ENCODE measurements at places on chromosomes 13 and 19.

DNA sequence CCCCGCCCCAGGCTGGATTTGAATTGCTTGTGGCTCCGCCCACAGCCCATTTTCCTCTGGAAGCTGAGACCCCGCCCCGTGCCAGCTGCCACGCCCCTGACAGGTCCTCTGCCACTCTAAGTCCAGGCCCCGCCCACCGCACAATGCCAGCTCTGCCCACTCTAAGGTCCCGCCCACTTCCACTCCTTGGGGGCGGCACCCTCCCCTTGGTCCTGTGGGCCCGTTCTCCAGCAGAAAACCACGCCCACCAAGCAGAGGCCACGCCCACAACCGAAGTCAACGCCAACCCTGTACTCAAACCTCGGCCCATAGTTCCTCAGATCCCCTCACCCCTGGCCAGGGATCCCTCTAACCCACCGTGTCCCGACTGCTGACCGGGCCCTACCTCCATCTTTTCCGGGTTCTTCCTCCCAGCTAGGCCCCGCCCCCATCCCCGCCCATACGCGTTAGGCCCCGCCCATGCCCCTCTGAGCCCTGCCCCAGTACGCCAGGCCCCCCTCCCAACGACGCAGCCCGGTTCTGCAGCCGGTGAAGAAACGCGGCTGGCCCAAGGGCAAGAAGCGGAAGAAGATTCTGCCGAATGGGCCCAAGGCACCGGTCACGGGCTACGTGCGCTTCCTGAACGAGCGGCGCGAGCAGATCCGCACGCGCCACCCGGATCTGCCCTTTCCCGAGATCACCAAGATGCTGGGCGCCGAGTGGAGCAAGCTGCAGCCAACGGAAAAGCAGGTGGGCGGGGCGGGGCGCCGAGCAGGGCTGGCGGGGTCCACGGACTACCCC, 1.3 kb downstream of the HMG20B start:
- no peaks in the 10 kb centered on the region for H3K27me3 ChIP-seq
- no peaks in the 10 kb centered on the region for H3K36me3 ChIP-seq
- peak; percentile 79 for DNase-seq

DNA sequence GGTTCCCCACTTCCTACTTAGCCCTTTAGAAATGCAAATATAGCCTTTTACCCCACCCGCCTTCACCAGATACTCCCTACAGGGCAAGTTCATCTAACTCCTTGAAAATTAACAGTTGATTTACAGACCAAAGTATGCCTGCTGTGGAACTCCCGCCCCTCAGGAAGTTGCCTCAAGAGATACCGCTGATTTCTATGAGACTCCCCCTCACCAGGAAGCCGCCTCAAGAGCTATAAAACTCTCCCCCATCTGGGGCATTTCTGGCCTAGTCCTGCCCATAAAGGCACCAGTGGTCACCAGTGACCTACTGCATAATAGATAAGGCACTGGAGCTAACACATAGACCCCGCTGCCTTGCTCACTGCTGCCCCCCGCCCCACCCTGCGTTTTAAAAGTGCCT, 201.7 kb upstream of the UBL3 start:
- no peak overlapping the region for H3K4me3 ChIP-seq
- no peak for DNase-seq
- H3K4me1 ChIP-seq, result no peaks in the 10 kb centered on the region
- H3K27ac ChIP-seq, result no peak overlapping the region
- no peaks in the 10 kb centered on the region for H3K36me3 ChIP-seq
- H3K27me3 ChIP-seq, result peaks cover 34% of the 10 kb centered on the region

DNA sequence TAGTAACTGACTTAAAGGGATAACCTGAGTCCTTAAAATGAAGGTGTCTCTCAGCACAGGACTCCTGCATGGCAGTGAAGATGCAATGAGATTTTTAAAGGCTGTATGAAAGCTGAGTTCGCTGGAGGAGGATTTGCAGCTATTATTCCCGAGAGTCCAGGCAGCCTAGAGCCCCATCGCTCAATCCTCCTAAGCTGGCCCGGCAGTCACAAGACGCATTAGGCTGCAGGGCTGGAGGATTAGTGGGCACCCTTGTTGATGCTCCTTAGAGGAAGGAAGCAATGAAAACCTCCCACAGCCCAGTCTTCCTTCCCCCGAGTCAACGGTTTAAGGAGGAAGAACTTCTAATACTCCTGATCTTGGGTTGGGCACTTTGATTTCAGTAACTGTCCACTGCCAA, 239.5 kb downstream of the EFNB2 start:
- DNase-seq, result no peak
- no peak overlapping the region for H3K27ac ChIP-seq
- H3K4me1 ChIP-seq, result no peaks in the 10 kb centered on the region
- no peaks in the 10 kb centered on the region for H3K36me3 ChIP-seq
- no peak overlapping the region for H3K4me3 ChIP-seq

GRCh38 chr19:19909654-19910053, 8.9 kb downstream of the ZNF93 start:
- no peak overlapping the region for H3K4me3 ChIP-seq
- no peaks in the 10 kb centered on the region for H3K27me3 ChIP-seq
- no peak overlapping the region for H3K27ac ChIP-seq
- H3K36me3 ChIP-seq, result no peaks in the 10 kb centered on the region

DNA sequence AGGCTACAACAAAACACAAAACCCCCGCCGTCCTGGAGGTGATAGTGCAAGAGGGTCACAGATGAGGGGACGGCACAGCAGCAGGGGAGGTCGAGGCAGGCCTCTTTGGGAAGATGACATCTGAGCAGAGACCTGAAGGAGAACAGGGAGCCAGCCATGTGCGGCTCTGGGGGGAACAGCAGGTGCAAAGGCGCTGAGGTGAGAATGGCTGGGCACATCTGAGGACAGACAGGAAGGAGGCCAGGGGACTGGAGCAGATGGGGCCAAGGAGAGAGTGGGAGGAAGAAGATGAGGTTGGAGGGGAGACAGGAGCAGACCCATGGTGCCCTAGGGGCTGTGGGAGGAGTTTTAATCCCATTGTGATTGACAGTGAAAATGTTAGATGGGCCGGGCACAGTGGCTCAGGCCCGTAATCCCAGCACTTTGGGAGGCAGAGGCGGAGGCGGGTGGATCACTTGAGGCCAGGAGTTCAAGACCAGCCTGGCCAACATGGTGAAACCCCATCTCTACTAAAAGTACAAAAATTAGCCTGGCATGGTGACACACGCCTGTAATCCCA, 1.8 kb upstream of the CKM start:
- no peaks in the 10 kb centered on the region for H3K4me1 ChIP-seq
- H3K4me3 ChIP-seq, result peak overlapping the region; percentile 64
- H3K27me3 ChIP-seq, result peaks cover 17% of the 10 kb centered on the region

- no peaks in the 10 kb centered on the region for H3K36me3 ChIP-seq
- H3K27me3 ChIP-seq, result no peaks in the 10 kb centered on the region
- no peak overlapping the region for H3K4me3 ChIP-seq
These were observed 242.1 kb downstream of the FGF9 start for GRCh38 chr13:21913010-21913409.

- H3K36me3 ChIP-seq, result no peaks in the 10 kb centered on the region
- H3K27ac ChIP-seq, result no peak overlapping the region
- no peak overlapping the region for H3K4me3 ChIP-seq
- no peak for DNase-seq
- peaks cover 8% of the 10 kb centered on the region for H3K4me1 ChIP-seq
These were observed 312.7 kb downstream of the ATP8A2 start for GRCh38 chr13:25684491-25684890.

DNA sequence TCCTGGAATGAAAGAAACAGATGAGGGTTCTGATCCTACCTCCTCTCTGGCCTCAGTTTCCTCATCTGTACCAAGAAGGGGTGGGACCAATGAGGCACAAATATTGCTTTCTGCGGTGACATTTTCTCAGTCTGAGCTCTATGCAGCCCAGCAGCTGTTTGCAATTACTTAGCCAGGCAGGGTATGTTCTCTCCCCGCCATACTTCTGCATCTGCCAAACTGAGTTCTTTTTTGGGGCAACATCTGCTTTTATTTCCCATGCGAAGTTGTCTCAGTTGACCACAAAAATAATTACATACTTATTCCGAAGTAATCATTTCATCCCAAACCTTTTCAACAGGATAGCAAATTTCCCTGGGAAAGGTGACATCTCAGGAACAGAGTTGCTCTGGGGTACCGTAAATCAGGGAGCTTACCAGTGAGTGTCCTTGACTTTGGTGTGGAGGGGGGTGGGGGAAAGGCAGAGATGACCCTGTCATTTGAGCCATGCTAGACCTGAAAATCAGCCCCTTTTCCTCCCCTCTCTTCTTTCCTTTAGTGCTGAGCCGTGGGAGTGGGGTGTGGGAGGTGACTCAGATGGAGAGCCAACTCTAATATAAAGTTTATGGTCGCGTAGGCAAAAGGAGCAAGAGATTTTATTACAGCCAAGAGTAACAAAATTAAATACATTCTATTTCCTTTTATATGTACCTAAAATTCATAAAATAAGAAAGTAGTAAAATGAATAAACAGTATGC, 165.7 kb upstream of the KL start:
- H3K36me3 ChIP-seq, result no peaks in the 10 kb centered on the region
- no peaks in the 10 kb centered on the region for H3K27me3 ChIP-seq
- DNase-seq, result no peak
- H3K4me1 ChIP-seq, result peaks cover 29% of the 10 kb centered on the region
- no peak overlapping the region for H3K27ac ChIP-seq
- H3K4me3 ChIP-seq, result no peak overlapping the region

DNA sequence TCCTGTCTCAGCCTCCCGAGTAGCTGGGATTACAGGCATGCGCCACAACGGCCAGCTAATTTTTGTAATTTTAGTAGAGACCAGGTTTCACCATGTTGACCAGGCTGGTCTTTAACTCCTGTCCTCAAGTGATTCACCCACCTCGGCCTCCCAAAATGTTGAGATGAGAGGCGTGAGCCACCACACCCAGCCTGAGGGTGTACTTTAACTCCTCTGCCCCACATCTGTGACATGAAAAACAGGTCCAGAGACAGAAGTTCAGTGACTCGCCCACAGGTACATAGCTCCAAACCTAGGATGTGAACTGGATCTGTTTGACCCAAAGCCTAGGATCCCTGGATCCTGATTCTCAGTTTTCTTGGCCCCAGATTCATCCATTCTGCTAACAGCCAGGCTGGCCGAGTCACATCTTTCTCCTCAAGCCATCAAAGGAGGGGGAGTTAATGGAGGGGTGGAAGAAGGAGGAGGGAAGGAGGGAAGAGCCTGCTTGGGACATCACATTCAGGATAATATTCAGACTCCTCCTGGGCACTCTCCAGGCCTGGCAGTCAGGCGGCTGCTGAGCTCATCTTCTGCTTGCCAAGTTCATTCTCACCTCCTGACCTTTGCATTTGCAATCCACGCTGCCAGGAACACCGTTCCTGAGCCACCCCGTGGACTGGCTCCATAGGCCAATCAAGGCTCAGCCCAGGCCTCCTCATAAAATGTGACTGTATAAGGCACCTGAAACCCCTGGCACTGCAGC, 3.1 kb downstream of the SPC24 start:
- peaks cover 42% of the 10 kb centered on the region for H3K4me1 ChIP-seq
- H3K27ac ChIP-seq, result peak overlapping the region; percentile 86
- H3K27me3 ChIP-seq, result no peaks in the 10 kb centered on the region
- DNase-seq, result peak; percentile 74
- H3K36me3 ChIP-seq, result no peaks in the 10 kb centered on the region
- H3K4me3 ChIP-seq, result no peak overlapping the region

- H3K27me3 ChIP-seq, result no peaks in the 10 kb centered on the region
- peaks cover 50% of the 10 kb centered on the region for H3K4me1 ChIP-seq
- no peak overlapping the region for H3K4me3 ChIP-seq
- no peak for DNase-seq
These were observed 9.7 kb downstream of the RNASEH2B start for GRCh38 chr13:50919277-50919676.

GRCh38 chr19:4326837-4327251, 11.8 kb downstream of the STAP2 start:
- H3K4me1 ChIP-seq, result no peaks in the 10 kb centered on the region
- no peaks in the 10 kb centered on the region for H3K27me3 ChIP-seq
- no peak overlapping the region for H3K27ac ChIP-seq
- DNase-seq, result no peak
- peak overlapping the region; percentile 59 for H3K4me3 ChIP-seq

- no peaks in the 10 kb centered on the region for H3K27me3 ChIP-seq
- H3K27ac ChIP-seq, result no peak overlapping the region
- no peaks in the 10 kb centered on the region for H3K4me1 ChIP-seq
- no peak overlapping the region for H3K4me3 ChIP-seq
- no peaks in the 10 kb centered on the region for H3K36me3 ChIP-seq
These were observed 101.5 kb downstream of the HS6ST3 start for GRCh38 chr13:96191367-96191766.

- H3K4me1 ChIP-seq, result no peaks in the 10 kb centered on the region
- no peak overlapping the region for H3K4me3 ChIP-seq
- no peaks in the 10 kb centered on the region for H3K36me3 ChIP-seq
- H3K27ac ChIP-seq, result no peak overlapping the region
- DNase-seq, result no peak
These were observed 37.4 kb upstream of the KLF12 start for GRCh38 chr13:74171641-74172040.

DNA sequence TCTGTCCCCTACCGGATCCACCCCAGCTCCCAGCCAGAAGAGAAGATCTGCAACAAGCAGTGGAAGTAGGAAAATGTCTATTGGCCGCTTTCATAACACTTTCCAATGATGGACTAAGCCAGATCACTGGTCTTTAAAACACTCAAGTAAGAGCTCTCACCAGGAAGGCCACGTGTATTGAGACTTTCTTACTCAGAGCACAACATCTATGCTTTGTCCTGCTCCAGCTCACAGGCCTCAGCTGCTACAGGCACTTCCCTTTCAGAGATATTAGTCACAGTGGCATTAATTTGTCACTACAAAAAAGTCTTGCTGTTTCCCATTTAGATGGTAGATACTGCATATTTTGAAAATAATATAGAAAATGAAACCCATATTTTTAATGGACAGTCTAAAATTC, 164.2 kb downstream of the ABCC4 start:
- no peaks in the 10 kb centered on the region for H3K36me3 ChIP-seq
- H3K4me3 ChIP-seq, result no peak overlapping the region
- H3K27me3 ChIP-seq, result no peaks in the 10 kb centered on the region
- no peaks in the 10 kb centered on the region for H3K4me1 ChIP-seq
- H3K27ac ChIP-seq, result no peak overlapping the region

DNA sequence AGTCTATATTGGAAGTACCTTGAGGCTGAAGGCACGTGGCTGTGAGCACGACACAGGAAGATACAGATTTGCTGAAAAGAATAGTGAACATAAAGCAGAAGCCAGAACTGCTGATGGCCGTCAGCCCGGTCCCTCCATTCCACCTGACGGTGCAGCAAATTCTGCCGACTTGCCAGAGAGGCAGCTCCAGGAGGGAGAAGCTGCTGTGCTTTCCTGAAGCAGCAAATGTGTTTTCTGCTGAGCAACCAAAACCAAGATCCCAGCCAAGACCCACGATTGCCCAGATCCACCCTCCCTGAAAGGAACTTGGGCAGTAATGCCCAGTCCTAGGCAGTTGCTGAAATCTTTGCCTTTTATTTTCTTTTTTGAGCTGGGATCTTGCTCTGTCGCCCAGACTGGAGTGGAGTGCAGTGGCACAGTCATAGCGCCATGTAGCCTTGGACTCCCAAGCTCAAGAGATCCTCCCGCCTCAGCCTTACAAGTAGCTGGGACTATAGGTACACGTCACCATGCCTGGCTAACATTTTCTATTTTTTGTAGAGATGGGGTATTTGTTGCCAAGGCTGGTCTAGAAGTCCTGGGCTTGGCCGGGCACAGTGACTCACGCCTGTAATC, 7.0 kb upstream of the RCN3 start:
- H3K27me3 ChIP-seq, result no peaks in the 10 kb centered on the region
- H3K36me3 ChIP-seq, result peaks cover 50% of the 10 kb centered on the region
- H3K4me3 ChIP-seq, result no peak overlapping the region
- no peak for DNase-seq
